ENCODE measurements at places on chromosomes 11 and 22. TPM values are rescaled to one million over a fixed set of nuclear protein-coding genes. Genes with fewer than 3 reads are reported as not detected.
A peak's percentile ranks its signal among the peaks of the same experiment; 100 is the strongest.

- DNase-seq: no peak
Measured at GRCh38 chr11:69699213-69699612, 4.6 kb downstream of the FGF19 start.

- no peak for DNase-seq
Measured at GRCh38 chr11:45644981-45645889, 20.2 kb downstream of the CHST1 start.

- no peak for DNase-seq
Measured at GRCh38 chr11:80424012-80424695, 983.3 kb upstream of the TENM4 start.

- DNase-seq: no peak
Measured at GRCh38 chr22:30598986-30599385, 7.3 kb upstream of the PES1 start.

DNA sequence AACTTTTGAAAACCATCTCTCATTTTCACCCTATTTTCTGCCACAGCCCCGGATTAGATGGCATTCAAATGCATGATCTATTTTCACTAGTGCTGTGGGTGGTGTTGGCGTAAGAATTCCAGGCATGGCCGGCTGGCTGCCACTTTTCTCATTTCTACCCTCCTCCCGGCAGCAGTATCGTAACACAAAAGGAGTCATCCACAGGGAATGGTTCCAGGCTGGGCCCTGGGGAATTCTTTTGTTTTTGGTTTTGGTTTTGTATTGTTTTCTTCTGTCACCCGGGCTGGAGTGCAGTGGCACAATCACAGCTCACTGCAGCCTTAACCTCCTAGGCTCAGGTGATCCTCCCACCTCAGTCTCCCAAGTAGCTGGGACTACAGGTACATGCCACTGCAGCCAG is 13.8 kb downstream of the JAML start:
- peak; percentile 62 for DNase-seq

- DNase-seq: peak; percentile 45
Measured at GRCh38 chr11:6298605-6299004, 21.7 kb downstream of the CAVIN3 start.

DNA sequence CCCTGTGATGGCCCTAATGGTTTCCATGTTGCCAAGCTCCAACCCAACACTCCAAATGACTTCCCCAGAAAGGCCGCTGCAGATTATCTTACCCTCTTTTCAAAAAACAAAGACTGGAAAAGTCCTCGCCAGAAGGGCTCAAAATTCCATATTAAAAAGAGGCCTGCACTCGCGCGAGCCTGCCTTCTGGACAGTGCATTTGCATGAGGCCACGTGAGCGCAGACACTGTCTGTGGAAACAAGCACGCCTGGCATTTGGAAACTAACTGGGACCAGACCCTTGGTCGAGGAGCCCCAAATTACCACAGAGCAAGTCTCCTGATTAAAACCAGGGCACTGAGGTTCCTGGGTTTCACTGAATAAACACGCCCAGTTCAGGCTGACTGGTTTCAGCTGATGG is 42.9 kb downstream of the ABTB2 start:
- DNase-seq: no peak

- DNase-seq: peak; percentile 59
Measured at GRCh38 chr11:101096036-101096704, 33.4 kb downstream of the PGR start.

- DNase-seq: peak; percentile 77
Measured at GRCh38 chr11:62081378-62082291, 42.2 kb upstream of the INCENP start.

DNA sequence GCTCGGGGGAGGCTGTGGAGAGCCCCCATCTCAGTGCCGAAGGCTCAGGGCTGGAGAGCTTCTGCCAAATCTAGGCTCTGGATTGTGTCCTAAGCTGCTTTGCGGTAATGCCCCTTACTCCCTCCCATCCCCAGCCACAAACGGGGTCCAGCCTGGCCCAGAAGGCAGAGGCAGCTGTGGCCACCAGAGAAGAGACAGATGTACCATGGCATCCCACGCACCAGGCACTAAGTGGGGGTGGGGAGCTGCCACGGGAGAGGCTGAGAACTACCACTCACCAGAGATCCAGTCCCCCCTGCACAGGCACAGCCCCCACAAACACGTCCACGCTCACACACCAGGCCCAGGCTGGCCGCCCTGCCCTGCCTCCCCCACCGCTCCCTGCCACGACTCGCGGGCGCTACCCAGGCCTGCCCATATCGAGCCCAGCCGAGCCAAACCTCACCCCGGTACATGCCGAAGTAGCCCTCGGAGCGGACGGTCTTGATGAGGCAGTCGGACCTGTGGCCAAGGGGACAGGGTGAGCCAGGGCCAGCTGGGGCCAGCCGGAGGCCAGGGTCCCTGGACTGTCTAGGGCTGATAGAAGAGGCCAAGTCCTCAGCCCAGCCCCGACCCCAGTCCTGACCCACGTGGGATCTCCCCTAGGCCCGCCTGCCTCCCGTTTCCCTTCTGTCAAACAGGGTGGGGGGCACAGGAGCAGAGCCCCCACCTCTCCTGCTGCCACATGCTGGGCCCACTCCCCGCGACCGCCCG is 3.9 kb downstream of the SLC25A22 start:
- no peak for DNase-seq

- no peak for DNase-seq
Measured at GRCh38 chr22:41885516-41885915, 29.4 kb downstream of the SHISA8 start.

GRCh38 chr11:115506954-115507675 is 2.9 kb upstream of the CADM1 start:
- no peak for DNase-seq

GRCh38 chr11:15295695-15296094 is 181.0 kb downstream of the INSC start:
- DNase-seq: no peak

- DNase-seq: peak; percentile 65
Measured at GRCh38 chr11:14308114-14308896, 50.7 kb downstream of the RRAS2 start.

GRCh38 chr11:112583261-112583893 is 322.7 kb upstream of the PLET1 start:
- DNase-seq: no peak

- DNase-seq: no peak
Measured at GRCh38 chr11:30186748-30187147, 44.1 kb upstream of the FSHB start.

DNA sequence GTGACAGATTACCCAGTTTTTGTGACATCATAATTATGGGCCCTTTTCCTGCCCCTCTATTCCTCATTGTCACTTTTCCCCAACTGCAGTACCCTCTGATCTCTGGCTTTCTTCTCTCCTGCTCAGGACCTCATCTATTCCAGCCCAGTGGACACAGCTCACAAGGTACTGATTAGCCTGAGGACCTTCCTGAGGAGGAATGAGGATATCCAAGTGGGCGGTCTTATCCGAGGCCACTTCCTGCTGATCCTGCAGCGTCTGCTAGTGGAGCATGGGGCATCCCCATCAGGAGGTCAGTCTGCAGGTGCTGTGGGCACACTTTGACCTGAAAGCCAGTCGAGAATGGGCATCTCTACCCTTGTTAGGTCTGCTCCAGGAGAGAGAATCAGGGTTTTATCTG is 24.5 kb upstream of the CCDC134 start:
- DNase-seq: no peak

DNA sequence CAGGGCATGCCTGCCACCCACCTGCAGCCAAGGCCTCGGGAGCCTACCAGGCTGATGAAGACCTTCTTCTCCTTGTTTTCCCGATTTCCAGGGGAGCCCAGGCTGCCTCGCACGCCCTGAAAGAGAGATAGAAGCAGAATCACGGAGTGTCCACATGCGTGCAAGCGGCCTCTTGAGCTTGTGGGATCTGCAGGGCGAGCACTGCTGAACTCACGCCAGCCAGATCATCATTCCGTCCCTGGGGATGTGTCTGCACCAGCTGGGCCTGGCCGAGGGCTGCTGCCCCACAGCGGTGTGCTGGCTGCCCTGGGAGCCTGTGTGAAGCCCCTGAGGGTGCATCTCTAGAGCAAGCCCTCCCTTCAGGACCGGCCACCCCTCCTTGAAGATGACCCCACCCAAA is 17.9 kb downstream of the USH1C start:
- DNase-seq: no peak

DNA sequence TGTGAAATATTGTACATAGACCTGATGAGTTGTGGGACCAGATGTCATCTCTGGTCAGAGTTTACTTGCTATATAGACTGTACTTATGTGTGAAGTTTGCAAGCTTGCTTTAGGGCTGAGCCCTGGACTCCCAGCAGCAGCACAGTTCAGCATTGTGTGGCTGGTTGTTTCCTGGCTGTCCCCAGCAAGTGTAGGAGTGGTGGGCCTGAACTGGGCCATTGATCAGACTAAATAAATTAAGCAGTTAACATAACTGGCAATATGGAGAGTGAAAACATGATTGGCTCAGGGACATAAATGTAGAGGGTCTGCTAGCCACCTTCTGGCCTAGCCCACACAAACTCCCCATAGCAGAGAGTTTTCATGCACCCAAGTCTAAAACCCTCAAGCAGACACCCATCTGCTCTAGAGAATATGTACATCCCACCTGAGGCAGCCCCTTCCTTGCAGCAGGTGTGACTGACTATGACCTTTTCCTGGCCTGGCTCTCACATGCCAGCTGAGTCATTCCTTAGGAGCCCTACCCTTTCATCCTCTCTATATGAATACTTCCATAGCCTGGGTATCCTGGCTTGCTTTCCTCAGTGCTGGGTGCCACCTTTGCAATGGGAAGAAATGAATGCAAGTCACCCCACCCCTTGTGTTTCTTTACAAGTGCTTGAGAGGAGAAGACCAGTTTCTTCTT is 12.3 kb downstream of the PIK3IP1 start:
- no peak for DNase-seq

DNA sequence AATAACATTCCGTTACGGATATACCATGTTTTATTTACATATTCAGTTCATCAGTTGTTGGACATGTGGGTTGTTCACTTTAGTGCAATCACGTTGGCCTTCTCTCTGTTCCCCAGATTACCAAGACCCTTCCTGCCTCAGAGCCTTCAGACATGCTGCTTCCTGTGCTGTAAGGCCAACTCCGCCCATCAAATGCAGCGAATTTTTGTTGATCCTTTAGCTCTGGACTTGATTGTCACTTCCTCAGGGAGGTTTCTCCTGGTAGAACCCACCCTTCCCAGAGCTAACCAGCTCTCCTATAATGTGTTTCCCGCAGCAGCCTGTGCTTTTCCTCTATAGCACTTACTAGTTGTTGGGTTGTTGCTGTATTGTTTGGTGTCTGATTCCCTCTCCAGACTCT is 39.4 kb downstream of the SWAP70 start:
- no peak for DNase-seq

DNA sequence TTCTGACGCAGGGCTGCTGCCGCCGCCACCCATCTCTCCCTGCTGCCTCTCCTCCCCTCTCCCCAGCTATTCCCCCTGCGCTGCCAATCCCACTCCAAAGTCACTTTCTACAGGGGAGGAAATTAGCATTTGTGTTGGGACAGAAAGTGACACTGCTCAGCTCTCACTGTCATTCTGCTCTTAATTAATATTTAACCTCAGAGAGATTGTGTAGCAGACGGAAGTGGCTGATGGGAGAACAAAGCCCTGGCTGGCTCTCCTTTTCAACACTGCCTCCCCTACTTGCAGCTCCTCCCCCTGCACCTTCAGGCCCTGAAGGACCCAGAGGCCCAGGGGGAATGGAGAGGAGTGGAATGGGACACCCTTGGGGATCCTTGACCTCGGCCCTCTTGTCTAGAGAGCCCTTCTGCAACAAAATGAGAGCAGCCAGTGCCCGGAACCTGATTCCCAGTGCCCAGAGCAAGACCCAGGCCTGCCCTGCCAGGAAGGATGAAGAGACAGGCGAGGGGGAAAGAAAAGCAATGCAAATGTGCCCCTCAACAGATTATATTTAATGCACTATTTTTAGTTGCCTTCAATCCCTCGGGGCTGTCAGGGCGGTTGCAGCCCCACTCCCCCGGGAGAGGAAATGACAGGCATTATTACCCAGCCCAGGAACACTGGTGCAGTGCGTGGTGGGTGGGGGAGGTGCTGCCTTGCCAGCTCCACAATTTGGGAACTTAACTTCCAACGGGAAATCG is 14.6 kb upstream of the NRGN start:
- peak; percentile 46 for DNase-seq

GRCh38 chr22:41998361-41999261 is at the start of gene WBP2NL:
TSS of gene WBP2NL (plus strand) at chr22:41998788. CDS start at chr22:41998819, 31 bp downstream.
- no peak for DNase-seq

DNA sequence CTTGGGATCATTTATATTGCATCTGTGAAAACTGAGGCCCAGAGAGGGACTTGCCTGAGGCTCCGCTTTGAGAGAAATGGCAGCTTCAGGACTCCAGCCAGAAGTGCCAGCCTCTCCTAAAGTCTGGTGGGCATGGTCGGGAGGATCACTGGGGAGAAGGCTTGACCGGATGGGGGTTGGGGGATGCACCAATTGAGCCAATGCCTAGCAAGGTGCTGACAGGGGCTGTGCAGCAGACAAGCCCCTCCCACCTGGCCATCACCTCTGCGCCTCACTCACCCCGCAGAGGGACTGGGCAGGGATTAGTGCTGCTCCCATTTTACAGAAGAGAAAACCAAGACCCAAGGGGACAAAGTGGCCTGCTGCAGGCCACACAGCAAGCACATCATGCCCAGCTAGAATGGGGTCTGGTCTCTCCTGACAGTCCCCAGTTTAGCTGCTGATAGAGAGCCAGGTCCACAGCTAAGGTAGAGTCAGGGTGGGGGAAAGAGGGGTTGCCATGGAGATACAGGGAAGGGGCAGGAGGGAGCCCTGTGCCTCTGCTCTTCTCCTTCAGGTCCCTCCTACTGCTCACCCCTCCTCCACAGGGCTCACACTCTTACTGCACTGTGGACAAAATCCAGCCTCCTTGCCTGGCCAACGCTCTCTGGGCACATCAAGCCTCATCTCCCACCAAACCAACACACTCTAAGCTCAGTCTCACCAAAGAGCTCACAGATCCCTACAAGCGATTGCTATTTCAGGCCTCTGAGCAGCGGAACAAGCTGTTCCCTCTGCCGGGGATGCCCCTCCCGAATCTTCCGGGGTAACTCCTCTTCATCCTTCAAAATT is 29.5 kb downstream of the TEF start:
- peak; percentile 25 for DNase-seq

DNA sequence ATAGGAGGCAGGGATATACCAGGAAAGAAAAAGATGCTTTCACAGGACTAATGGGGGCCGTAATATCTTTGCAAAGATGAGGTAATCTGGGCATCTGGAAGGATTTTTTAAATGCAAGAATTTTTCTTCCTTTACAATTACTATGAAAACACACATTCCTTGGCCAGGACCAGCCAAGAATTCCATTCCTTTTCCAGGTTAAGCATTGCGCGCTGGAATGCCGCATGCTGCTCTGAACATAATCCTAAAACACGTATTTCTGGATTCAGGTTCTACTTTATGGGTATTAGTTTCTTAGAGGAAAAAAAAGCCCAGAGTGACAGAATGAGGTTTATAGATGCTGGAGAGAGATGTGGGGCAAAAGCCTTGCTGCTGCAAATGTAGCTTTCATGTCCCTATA is 99.4 kb upstream of the SORL1-AS1 start:
- DNase-seq: no peak

Gene MYEOV
- polyA plus RNA-seq: not detected

Gene KCNK4
- polyA plus RNA-seq: not detected

Gene KLHL35
- 3.4 TPM for polyA plus RNA-seq

Gene WNT11
- polyA plus RNA-seq: 87.9 TPM

Gene LRRC75B
- polyA plus RNA-seq: 48.4 TPM

Gene FUT4
- 2.3 TPM for polyA plus RNA-seq

Gene DLG2
- polyA plus RNA-seq: 3.5 TPM

Gene SLC22A25
- 0.14 TPM for polyA plus RNA-seq

Gene KCNQ1
- polyA plus RNA-seq: 18.8 TPM
